ENCODE measurements at places on chromosomes 4 and X.

- no peak for DNase-seq
Measured at GRCh38 chr4:165874791-165875371, 1.8 kb downstream of the TLL1 start.

- DNase-seq: no peak
Measured at GRCh38 chrX:108091878-108092291, 307 bp downstream of the ATG4A start.

- DNase-seq: no peak
Measured at GRCh38 chr4:145541346-145541745, 59.7 kb downstream of the SMAD1 start.

- DNase-seq: peak; percentile 9
Measured at GRCh38 chr4:164935363-164935762, 42.1 kb downstream of the TRIM61 start.

DNA sequence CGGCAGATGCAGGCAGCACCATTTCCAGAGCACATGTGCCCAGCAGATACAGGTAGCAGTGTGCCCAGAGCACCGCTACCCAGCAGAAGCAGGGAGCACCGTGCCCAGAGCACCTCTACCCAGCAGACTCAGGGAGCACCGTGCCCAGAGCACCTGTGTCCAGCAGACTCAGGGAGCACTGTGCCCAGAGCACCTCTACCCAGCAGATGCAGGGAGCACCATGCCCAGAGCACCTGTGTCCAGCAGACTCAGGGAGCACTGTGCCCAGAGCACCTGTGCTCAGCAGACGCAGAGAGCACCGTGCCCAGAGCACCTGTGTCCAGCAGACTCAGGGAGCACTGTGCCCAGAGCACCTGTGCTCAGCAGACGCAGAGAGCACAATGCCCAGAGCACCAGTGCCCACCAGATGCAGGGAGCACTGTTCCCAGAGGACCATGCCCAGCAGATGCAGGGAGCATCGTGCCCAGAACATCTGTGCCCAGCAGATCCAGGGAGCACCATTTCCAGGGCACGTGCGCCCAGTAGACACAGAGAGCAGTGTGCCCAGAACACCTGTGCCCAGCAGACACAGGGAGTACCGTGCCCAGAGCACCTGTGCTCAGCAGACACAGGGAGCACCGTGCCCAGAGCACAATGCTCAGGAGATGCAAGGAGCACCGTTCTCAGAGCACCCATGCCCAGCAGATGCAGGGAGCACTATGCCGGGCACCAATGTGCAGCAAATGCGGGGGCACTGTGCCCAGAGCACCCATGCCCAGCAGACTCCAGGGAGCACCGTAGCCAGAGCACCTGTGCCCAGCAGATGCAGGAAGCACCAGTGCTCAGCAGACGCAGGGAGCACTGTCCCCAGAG lies 236.4 kb downstream of the DHRSX start:
- no peak for DNase-seq

DNA sequence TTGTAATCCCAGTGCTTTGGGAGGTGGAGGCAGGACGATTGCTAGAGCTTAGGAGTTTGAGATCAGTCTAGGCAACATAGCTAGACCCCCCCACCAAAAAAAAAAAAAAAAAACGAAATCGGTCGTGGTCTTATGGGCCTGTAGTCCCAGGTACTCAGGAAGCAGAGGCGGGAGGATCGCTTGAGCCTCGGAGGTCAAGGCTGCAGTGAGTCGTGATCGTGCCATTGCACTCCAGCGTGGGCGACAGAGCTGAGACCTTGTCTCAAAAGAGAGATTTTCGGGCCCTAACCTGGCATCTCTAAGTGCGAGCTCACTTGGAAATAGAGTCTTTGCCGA lies 7.0 kb upstream of the LETM1 start:
- DNase-seq: no peak

DNA sequence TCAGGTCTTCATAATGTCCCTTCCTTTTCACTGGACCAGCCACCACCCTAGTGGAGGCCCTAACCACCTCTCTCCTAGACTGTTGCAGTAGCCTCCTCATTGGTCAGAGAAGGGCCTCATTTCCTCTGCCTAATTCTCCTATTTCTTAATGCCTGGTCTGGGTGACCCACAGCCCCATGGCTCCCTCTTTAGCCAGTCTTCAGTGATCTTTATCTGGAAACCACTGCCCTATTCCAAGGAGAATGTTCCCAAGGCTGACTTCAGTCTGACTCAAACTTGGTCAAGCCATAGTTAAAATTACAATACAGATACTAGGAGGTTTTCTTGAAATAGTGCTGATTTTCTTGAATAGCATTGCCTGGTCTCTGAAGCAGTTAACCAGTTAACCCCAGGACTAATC lies 53.6 kb upstream of the PRPS1 start:
- no peak for DNase-seq

DNA sequence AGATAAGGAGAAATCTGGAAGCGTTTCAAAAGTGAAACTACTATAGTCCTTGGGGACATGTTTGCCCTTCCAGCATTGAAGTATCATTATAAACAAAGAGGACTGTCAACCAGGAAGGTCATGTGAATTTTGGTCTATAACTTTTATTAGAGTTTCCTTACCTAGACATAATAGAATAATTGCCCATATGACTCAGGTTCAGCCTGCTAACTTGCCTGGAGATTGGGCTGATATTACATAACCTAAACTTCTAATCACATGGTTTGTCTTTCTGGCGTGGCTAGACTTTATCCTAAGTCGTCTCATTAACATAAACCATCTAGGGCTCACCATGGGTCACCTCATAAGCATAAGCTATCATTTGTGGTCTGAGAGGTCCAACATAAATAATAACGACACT lies 775.9 kb downstream of the CENPC start:
- no peak for DNase-seq

DNA sequence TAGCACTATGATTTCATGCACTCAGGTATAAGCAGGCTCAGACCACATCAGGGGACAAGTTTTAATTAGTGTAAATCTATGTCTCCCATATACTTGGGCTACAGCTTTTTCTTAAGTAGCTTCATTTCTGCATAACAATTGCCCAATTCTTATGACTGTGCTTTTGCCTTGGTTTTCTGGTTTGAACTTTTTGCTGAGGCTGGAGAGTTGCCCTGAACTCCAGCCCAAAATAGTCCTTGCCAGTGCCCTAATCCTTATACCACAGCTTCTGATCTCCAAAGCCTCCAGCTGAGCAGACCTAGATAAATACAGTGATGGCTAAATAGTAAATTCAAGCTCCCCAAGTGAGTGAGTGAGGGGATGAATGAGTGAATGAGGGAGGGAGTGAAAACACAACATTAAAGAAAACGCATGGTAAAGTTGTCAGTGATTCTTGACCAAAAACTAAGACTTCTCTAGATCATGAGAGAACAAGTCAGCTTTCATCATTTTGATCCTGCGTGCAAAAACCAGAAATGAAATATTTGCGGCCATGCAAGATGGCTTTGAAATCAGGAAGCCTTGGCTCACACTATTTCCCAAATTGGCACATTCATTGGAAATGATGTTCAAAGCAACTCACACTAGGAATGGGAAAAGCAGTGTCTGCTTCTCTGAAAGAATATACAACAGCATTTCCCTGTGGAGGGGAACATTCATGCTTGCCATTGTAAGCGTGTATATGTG lies 437.1 kb upstream of the CTSO start:
- DNase-seq: no peak

DNA sequence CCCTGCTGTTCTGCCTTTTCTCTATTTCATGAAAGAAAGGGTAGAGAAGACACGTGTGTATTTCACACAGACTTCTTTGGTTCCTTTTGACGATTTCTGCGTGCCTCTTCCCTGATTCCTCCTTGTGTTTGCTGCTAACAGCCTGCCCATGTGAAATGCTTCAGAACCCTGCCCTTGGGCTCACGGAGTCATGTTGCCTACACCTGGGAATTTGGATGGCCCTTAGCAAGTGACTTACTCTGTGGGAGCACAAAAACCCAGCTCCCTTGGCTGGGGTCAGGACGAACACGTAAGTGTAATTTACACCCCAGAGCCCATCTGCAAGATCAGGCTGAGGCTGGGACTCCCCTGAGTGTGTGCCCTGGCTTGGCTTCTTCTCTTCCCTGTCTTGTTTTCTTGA lies 220.3 kb upstream of the BCOR start:
- DNase-seq: no peak

- DNase-seq: no peak
Measured at GRCh38 chr4:7652451-7652881, 217.7 kb upstream of the PSAPL1 start.

DNA sequence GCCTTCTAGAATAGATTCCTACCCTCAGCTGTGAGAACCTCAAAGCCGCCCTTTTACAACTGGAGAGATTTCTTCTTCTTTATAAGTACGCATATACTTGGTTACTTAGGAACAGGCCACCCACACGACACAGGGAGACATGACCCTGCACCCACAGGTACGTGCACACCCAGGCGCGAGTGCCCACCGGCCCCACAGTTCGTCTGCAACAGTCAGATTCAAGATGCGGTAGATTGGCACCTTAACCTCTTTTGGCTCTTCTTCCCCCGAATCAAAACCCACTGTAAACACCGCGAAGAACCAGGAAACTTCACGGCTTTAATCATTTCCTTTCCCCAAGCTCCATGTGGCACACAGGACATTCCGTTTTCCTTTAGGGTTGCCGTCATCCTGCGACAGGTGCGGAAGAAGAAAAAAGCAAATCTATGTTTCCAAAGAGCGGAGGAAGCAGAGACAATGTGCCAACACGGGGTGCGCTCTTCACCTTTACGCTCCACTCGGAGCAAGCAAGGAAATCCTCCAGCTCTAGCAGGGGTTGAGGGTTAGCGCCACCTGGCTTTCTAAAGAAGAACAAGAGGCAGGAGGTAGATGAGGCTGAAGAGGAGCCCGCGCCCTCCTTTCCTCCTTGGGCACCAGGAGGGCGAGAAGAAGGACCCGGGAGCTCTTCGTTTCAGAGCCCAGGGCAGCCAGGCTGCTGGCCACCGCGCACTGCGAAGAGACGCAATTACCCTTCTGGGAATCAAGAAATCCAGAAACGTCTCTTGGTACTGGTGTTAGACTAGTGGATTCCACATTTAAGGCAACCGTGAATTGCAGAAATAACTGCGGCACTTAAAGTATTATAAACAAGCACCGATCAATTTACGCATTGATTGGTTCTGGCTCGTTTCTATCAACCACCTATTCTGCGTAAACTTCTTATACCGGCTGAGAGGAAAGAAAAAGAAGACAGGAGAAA lies 35.7 kb downstream of the HAND2 start:
- DNase-seq: peak; percentile 78

GRCh38 chr4:185830263-185830994 lies 18.4 kb upstream of the SORBS2 start:
- no peak for DNase-seq

DNA sequence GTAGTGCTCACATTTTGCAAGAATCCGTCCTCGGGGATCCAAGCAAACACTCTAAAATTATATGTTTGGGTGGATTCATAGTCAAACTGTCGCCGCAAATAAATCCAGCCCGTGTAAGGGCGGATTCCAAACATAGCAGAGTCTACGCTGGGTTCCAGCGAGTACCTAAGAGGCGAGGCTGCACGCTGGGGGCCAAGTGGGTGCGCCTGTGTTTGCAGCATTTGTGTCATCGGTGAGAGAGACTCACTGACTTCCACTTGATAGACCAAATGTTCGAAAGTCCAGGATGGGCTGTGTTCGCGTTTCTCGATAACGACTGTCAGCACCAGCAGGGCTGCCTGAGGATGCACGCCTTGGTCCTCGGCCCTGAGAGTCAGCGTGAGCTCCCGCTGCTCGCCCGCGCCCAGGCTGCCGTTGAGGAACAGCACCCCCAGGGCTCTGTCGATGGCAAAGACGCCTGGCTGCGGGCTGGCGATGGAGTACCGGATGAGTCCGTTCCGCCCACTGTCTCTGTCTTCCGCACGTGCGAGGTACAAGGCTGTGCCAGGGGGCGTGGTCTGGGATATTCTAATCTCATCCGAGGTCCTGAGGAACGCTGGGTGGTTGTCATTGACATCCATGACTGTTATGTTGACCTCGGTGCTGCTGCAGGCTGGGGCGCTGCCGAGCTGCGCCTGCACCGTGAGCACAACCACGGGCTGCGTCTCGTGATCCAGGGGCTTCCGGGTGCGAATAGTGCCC lies 158.7 kb downstream of the DCHS2 start:
- peak; percentile 36 for DNase-seq

DNA sequence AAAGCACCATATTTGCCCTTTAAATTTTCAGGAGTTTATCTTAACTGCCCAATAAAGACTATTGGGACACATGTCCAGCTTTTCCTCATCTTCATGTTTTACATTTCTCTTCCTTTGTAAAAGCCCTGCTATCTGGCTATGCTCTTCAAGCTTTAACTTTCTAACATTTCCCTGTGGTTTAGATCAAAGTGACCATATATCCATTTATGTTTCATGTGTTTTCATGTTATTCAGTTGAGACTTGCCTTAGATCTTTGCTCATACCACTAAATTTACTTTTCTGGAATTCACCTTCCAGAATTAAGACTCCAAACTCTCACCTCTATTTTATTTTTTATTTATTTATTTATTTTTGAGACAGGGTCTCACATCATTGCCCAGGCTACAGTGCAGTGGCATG lies 78.5 kb downstream of the EFHC2 start:
- peak; percentile 54 for DNase-seq

DNA sequence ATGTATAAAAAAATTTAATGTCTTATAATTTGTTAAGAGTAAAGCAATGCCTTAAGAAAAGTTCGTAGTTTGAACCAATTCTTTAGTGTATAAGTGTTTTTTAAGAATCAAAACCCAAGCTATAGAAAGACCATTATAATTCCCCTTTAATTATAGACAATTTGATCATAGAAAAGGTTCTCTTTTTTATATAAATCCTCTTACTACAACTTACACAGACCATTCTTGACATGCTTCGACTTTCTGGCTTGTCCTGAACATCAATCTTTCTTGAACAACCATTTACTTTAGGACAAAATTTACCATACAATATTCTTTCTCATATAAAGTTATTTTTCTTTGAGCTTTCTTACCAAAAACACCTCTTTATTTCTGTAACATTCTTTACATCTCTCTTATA lies 330.5 kb upstream of the SPANXN1 start:
- no peak for DNase-seq

- DNase-seq: no peak
Measured at GRCh38 chrX:15448010-15448639, 45.0 kb downstream of the PIR start.

DNA sequence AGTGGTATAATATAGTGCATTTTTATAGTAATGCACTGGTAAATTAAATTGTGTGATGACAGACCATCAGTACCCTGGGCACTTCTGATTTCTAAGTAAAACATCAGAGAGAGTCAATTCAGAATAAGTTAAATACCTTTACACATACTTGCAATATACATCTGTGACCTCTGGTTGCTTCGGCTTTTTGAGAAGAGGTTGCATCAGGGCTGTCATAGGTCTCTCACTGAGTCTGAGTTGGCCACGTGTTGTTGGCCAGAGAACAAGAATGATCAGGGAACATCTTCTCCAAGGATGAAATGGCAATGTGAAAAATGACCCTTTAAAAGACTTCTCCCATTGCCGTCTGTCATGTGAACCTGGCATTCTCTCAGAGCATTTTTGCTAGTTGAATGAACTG lies 36.9 kb upstream of the PUDP start:
- no peak for DNase-seq

GRCh38 chrX:120302434-120302833 lies 8.8 kb downstream of the TMEM255A start:
- peak; percentile 37 for DNase-seq

All from Jurkat, Clone E6-1 (cell line).